ENCODE measurements at places on chromosomes 16 and 17.

- DNase-seq, result no peak
Observed at GRCh38 chr17:56165072-56165641, 11.9 kb downstream of the ANKFN1 start.

DNA sequence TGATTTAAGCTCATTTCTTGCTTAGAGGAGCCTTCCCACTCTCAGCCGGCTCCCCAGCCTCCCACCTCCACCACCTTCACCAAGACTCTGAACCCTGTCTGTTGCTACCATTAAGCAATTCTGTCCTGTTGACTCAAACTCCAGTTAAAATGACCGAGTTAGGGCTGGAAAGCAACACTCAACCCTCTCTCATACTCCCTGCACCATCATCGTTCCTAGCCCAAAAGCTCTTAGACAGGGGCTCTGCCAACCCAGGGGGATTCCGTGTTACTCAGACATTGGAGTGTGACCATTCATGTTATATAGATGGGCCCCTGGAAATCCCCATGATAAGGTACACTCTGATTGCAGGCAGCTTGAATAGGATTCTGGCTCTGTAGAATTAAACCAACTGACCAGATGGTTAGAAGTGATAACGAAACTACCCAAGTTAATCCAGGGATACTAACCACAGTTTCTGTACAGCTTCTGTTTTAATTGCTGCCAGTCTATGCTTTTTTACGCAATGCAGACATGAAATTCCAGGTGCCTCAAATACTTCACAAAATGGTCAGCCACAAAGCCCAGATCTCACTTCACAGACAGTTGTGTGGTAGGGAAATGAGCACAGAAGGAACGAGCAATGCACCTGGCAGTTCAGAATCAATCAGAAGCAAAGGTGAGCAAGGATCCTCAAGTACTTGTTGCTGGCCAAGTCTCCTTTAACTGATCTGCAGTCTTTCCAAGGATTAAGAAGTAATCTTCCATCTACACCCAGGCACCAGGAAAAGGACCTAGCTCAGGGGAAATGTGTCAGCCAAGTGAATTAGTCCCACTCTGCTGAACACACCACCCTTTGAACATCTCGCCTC is 2.1 kb downstream of the SSTR2 start:
- DNase-seq, result no peak

GRCh38 chr16:56764835-56765234 is 34.9 kb downstream of the NUP93 start:
- no peak for DNase-seq

DNA sequence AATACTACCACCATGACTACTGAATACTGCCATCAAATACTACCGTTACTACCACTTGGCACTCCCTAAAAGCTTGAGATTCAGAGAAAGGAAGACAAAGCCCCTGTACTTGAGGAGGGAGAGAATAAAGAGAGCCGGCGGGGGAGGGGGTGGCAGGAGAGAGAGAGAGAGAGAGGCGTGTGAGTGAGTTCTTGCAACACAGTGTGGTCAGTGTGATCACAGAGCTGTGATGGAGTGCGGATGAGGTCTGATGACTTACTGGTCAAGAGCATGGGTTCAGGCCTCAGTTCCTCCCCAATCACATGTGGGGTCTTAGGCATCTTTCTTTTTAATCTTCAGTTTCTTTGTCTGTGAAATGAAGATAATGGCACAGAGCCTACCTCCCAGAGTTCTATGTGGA is 19.2 kb downstream of the PRKCB start:
- DNase-seq, result no peak

DNA sequence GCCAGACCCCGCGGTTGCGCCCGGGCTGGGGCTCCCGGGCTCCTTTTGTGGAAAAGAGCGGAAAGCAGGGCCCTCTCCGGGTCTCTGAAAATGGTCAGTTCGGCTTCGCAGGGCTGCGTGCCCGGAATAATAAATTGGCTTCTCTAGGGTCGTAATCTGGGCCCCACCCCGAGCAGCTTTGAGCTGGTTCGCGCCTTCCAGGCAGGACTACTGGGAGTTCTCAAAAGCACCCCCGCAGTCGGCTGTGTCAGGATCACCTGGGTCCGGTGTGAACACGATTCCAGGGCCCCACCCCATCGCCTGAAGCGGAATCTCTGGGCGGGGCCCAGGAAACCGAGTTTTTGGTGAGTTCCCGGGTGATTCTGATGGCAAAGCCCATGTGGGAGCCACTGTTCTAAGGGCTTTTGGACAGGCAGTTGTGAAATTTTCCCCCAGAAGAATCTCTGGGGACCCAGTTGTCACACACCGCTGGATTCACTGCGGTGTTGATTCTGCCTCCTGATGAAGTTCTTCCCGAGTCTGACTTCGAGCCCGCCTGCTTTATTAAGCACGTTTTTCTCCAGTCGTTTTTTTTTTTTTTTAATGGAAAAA is 77.0 kb downstream of the MRC2 start:
- peak; percentile 60 for DNase-seq

DNA sequence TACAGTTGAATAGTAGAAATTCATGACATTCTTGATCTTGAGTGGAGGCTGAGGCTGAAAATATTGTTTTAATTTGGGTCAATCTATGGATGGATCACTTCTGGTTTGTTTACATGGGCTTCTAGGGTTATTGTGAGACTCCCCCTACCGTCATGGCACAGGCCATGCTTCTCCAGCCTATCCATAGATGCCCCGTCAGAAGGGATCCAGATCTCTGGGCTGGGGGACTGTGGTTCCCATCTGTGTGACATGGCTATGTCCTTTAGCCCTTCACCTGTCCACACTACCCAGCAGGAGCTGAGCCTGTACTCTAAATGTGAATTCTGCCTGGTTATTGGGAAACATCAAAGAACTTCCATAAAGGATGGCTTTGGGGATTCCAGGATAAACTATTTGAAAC is 160.4 kb downstream of the ABCC12 start:
- no peak for DNase-seq

- no peak for DNase-seq
Observed at GRCh38 chr16:47599512-47599911, 138.4 kb downstream of the PHKB start.

DNA sequence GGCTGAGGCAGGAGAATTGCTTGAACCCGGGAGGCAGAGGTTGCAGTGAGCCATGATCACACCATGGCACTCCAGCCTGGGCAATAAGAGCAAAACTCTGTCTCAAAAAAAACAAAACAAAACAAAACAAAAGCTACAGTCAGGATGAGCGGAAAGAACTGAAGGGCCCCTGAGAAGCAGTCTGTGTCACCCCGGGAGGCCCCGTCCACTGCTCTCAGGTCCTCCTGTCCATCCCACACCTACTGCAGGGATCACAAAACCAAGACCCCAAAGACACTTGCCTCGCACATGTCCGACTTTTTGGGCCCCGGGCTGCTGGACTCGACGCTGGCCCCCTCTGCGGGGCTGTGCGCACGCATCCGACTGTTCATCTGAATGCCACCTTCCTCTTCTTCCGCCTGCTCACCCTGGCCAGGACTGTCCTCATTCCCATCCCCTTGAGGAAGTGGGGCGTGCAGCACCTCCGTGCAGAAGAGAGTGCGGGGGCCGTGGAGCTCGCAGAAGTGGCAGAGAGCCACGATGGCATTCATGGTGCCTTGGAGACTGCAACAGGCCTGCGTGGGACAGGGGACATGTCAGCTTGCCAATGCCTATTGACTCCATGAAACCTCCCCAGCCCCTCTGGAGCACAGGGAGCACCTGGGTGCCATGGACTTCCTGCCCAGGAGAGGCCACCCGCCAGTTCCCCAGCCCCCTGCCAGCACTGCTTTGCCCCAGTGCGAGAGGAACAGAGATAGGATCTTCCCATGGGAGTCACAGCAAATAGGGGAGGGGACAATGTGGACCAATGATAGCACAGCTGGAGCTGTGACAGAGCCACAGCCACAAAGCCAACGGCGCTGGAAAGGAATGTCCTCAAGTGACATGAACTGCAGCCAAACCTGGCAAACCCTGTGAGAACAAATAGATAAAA is 9.1 kb downstream of the FLCN start:
- DNase-seq, result no peak

GRCh38 chr16:28090646-28091377 is 27.3 kb upstream of the GSG1L start:
- DNase-seq, result no peak

DNA sequence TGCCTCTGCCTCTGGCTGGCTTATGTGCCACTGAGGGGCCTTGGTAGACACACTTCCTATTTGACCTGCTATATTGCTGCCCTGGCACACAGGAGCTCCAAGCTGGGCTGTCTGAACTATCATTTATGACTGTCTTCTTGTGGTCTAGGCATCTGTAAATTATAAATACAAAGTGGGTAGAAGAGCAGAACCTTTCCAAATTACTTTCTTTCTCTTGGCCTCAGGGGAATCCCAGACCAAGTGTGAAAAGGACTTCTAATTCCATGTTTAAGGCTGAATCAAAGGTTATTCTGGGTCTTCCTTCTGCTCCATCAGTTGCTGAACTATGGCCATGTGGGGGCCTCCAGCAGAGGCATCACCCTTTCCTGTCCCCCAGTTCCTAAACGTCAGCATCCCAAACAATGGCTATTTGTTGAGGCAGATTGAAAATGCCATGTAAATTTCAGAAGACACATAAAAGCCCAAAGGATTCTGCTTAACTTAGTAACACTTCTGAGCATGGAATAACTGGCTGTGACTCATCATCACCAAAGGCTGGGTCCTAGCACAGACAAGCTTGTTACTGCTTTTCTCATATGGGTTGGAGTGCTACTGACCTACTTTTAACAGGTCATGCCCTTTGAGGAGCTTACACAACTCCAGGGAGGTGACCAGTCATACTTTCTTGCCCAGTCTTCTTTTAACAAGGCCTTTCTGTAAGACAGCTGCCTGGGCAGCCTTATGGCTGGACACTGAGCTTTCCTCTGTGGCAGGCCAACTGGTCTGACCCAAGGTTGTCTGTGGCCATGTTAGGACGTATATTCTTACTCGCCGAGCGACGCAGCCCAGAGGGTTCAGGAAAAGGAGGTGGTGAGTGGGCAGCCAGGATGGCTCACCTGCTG is 154.8 kb downstream of the VPS53 start:
- no peak for DNase-seq

DNA sequence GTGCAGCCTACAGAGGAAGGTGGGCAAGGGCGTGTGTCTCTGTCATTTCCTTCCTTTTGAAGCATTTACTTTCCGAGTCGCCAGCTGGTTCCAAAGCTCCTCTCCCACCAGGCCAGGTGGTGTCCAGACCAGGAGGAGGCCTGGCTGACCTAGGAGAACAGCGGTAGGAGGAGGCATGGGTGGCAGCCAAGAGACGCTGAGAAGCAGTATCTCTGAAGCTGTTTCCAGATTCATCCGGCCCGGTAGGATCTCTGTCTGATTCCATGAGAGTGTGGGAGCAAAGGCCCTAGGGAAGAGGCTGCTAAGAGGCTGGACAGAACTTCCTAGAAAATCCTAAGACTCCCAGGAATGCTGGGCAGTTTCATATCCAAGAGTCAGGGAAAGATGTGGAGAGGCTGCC is 20.3 kb downstream of the MEOX1 start:
- no peak for DNase-seq

DNA sequence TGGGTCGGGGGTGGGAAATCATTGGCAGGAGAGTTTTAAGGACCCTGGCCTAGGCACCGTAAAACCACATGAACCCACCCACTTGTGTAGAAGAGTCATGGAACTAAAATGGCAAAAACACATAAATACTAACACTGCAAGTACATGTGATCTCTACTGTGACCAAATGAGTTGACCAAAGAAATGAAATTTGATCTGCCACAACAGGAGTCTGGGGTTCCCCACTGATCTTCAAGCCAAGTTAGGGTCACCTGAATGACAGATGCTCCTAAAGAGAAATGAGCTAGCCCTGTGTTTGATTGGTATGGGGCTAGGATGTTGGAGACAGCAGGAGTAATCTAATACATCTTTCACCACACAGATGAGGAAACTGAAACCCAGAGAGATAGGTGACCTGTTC is 21.5 kb upstream of the SKAP1 start:
- no peak for DNase-seq
